ENCODE measurements at places on chromosomes 1 and 21.

DNA sequence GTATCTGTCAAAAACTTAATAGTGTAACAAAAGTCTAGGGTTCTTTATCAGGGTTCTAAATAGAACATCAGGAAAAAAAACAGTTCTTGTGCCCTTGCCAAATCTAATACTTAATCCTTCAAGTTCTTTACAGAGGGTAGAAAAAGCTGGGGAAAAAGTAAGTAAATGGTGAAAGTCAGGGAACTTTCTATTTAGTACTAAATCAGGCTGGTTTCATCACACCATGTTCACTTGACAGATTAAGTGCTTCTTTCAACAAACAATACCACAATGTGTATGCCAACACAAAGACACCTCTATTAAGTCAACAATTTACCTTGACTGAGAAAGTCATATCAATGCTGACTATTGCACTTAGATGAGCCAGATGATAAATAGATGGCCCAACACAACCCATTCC is 9.7 kb downstream of the DBT start:
- no peak for DNase-seq

- DNase-seq: no peak
Measured at GRCh38 chr1:46218443-46218842, 15.3 kb downstream of the LURAP1 start.

DNA sequence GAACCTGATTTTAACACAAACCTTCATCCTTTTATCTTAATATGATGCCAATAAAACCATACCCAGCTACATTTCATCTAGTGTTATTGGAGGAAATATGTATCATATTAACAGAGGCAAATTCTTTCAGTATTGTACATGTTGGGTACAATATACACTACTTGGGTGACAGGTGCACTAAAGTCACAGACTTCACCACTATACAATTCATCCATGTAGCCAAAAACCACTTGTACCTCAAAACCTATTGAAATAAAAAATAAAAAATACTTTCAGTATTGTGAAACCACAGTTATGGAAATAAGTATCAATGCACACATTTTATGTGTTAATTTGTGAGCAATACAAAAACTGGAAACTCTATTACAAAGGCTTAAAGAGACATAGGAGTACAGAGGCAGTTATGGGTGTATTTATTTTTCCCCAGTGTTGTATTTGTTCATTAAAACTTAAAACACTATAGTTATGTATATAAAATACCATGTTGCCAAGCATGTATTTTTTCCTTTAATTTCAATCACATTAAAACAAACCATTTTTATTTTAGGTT is 25.1 kb upstream of the GPR88 start:
- DNase-seq: no peak

DNA sequence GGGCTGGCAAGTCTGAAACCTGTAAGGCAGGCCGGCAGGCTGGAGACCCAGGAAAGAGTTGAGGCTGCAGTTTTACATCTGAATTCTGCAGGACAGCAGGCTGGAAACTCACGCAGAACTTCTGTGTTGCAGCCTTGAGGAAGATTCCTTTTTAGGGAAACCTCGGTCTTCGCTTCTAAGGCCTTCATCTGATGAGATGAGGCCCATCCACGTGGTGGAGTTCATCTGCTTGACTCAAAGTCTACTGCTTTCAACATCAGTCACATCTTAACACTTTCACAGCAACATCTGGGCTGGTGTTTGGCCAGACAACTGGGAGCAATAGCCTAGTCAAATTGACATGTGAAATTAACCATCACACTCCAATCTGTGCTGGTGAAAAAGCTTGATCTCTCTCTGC is 57.1 kb downstream of the EVA1C start:
- no peak for DNase-seq

GRCh38 chr1:88890791-88891317 is 513 bp downstream of the GTF2B start:
- no peak for DNase-seq

DNA sequence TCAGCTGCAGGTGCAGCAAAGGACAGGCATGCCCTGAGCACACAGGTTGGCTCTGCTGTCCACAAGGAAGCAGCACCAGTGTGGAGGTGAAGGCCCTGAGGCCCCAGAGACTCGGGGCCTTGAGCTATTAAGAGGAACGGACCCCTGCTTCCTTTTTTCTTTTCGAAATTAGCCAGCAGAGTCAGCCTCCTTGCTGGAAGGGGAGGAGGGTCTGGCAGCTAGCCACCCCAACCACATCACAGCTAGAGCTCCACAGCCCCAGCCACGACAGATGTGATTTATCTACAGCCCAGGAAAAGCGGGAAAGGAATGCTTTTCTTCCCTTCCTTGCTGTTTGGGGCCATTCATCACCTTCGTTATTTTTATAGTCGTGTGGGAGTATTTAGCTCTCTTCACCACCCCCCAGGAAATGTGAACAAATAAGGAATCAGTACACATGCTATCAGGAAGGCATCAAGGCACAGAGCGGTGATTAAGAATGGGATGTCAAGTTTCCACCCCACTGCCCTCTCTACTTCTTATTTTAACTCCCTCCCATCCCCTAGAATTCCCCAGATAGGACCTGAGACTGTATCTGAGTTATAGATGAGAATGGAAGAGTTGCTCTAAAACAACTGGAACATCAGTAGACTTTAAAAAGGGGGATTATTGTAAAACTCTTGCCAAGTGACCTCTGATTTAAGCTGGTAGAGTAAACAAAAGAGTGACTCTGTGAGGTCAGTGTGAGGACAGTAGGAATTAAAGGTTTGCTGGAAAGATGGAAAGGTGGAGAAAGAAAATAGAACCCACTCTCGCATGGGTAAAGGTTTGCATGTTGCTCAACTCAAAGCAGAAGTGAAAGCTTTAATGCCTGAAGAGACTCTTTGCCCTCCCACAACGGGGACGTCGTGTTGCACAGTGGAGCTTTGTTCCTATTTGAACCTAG is 224.7 kb upstream of the GJB5 start:
- DNase-seq: no peak

DNA sequence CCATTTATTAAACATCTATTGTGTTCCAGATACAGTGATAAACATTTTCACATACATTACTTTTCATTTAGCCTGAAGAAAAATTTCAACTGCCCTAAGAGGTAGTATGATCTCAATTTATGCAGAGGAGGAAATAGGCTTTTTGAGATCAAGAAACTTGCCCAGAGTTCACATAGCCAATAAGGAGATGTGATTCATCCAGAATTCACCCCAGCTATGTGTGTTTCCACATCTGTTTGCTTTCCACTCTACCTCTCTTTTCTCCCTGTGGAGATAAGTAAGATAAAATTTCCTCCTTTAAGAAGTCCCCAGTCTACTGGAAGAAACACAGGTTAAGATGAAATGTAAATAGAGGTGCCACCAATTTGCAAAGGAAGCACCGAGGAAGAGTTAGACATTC is 199.7 kb upstream of the C8B start:
- DNase-seq: no peak

DNA sequence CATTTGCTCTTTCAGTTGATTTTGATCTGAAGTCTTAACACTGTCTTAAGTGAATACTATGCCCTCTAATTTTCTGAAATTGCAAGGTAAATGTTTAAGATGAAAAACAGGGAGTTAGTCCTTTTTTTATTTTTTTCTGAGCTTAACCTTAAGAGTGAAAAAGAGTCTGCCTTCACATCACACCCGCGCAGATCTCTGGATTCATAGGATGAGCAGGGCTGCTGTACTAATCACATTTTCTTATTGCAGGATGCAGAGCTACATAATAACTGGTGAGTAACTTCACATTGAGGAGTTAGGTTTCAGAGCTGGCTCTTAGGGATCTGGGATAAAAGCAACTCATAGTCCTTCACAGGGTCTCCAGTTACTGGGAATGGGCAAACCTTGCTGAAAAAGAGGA is 188.7 kb upstream of the ATP1B1 start:
- DNase-seq: no peak

DNA sequence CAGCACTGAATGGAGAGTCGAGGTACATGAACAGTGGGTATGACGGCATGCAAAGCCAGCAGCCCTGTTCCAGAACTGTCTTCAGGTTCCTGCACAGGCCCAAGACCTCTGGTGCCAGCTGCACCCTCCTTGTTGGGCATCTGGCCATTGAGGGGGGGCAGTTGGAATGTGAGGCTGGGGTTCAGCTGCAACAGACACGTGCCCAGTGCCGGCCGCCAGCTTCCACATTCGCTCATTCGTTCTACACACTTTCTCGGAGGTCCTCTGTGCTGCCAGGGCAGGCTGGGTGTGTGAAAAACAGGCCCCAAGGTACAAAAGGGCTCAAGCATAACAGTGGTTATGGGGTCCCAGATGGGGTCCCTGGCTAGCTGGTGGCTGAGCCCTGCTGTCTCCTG is 37.9 kb upstream of the SLC19A1 start:
- no peak for DNase-seq

DNA sequence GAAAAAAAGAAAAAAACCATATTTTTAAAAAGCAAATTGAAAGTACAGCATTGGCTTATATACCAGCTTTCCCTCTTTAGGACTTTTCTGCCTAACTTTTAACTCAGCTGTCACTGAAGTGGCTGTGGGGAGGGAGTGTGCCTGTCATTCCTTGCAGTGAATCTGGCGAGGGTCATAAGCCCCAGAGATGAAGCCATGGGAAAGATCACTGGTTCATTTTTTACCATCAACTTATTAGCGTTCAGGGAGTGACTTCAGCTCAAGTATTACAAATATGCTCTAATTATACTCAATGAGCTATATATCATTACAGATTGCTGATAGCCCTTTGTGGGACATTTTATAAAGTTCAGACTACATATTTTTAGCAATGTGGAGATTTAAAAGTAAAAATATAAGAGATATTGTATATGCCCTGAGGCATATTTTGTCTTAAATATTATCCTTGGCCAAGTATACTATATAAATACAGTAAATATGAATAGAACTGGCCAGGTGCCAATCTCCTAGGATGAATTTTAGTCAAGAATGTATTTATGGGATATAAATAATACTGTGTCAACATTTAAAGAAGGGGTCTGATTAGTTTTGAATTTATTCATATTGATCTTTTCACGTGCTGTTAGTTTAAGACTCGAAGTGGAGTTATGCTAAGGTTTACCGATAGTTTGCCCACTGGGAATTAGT is 4.4 kb downstream of the TGFB2 start:
- DNase-seq: no peak

DNA sequence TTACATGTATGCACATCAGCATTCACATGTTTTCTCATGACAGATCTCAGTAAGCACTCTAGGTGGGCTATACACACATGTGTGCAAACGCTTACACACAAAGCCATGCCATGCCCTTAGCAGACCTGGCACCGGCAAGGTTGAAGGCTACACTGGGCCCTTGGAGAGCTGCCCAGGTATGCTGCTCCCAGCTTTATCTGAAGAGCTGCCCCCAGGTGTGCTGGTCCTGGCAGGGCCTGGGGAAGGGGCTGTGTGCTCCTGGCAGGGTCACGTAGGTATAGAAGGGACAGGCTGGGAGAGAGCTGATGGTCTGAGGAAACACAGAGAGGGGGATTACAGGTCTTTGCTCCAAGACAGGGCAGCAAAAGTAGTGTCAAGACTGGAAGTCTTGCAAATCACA is 146.7 kb upstream of the VANGL1 start:
- no peak for DNase-seq

DNA sequence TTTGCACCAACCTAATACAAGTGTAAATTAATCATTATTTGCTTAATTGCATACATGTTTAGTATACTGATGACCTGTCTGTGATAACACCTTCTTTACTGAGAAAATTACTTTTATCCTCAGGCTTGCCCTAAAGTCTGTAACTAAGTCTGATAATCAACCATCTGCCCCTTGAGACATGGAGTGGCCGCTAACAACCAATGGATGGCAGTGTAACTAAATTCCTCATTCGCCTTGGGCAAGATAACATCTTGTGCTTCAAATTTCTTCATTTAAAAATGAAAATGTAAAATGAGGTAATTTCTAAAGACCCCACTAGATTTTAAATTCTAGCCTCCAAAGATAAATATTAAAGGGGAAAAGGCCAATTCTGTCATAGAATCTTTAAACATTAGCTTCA is 85.1 kb downstream of the ENAH start:
- no peak for DNase-seq

DNA sequence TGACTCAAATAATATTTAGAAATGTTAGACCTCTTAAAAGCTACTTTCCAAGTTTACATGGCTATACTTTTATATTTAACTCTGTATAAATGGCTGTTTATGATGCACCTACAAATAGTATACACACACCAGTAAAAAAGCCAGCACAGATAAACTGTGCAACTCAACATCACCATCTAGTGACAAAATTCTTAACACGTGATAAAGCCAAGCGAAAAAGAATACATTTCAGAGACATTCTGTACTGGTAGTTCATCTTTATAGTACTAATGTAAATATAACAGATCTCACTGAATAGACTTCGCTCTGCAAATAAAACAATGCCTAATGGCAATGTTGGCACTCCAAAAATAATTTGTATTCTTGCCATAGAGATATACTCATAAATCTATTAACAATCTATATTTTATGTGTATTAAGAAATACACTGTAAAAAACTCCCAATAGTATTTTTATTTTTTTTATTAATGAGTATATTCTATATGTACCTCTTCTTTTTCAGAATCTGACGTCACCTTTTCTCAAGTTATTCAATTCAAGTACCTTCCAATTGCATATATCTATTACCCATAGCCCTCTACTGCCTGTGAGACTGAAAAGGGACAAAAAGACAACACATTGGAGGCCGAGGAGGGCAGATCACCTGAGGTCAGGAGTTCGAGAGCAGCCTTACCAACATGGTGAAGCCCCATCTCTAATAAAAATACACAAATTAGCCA is 100.2 kb downstream of the DPYD start:
- DNase-seq: no peak

- DNase-seq: no peak
Measured at GRCh38 chr1:224867715-224868114, 61.8 kb upstream of the DNAH14 start.

DNA sequence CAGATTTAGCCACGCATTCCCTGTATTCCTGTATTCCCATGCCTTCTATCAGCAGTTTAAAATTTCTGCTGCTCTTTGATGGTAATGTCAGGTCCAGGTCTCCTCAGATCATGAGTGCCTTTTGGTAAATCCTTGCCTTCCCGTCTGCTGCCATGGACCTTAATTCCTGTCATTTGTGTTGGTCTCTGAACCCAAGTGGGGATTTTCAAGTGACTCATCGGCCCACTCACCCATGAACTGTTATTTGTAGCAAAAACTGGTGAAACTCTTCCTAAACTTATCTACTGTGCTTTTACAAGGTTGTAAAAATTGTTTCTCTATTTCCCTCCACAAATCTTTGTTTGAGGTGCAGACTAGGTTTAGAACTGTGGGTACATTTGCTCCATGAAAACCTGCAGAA is 47.4 kb downstream of the ACTN2 start:
- no peak for DNase-seq

DNA sequence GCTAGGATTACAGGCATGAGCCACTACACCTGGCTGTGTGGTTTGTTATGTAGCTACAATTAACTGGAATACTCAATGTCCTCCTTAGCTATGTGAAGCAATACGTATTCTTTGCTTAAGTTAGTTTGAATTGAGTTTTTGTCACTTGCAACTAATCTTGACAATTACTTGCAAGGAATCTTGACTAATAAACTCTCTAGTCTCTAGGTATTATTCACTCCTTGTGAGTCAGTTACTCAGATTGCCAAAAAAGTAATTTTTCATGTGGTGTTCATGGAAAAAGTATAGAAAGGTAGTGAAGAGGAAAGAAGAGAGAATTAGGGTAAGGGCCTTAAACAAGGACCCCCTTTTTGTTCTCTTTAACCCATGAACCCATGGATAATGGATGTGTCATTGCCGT is 7.6 kb upstream of the SNX27 start:
- no peak for DNase-seq

GRCh38 chr21:15935530-15935929 is 205.7 kb downstream of the USP25 start:
- no peak for DNase-seq

- no peak for DNase-seq
Measured at GRCh38 chr1:14667651-14667984, 69.1 kb downstream of the KAZN start.

GRCh38 chr1:34712007-34712688 is 42.7 kb upstream of the GJB5 start:
- DNase-seq: no peak
